ENCODE measurements at places on chromosomes 16 and 17. TPM values are rescaled to one million over a fixed set of nuclear protein-coding genes. Genes with fewer than 3 reads are reported as not detected.

DNA sequence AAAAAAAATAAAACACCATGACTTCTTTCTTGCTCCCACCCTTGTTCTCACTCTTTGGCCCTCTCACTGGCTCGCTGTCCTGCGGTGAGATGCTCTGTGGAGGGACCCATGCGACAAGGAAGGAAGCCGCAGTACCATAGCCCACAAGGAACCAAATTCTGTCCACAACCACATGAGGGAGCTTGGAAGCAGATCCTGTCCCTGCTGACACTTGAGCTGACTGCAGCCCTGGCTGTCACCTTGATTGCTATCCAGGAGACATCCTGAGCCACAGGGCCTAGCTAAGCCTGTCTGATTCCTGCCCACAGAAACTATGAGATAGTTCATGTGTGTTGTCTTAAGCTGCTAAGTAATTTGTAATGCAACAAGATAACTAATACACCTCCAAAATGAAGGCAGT is 4.8 kb upstream of the MT2A start:
- H3K4me1 ChIP-seq, result no peaks in the 10 kb centered on the region
- H3K27ac ChIP-seq, result no peak overlapping the region
- H3K36me3 ChIP-seq, result no peaks in the 10 kb centered on the region
- no peak for DNase-seq

- H3K27ac ChIP-seq, result no peak overlapping the region
- no peak for DNase-seq
- no peaks in the 10 kb centered on the region for H3K4me1 ChIP-seq
Observed at GRCh38 chr17:79674506-79675412, 56.0 kb upstream of the ENPP7 start.

The CRYBA1 gene
- total RNA-seq, result not detected

The KRTAP1-5 gene
- not detected for total RNA-seq

The MBTD1 gene
- total RNA-seq, result 16.1 TPM
